ENCODE measurements at places on chromosomes 11 and 22.
A peak's percentile ranks its signal among the peaks of the same experiment; 100 is the strongest.

DNA sequence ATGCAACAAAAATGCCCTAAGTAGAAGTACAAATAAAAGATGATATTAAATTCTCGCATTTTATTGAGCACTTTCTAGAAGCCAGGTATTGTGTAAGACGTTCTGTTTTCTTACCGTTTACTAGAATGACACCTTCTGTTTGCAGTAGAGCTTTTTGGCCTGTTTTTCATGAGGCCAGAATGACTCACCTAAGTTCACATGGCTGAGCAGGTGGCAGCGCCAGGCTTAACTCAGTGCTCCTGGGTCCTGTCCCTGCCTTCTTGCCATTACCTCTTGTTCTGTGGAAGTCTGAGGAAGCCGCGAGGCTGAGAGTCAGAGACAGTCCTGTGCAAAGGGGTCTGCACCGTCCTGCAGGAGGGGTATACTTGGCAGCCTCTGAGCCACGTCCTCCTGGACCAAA lies 113.8 kb downstream of the ATXN10 start:
- DNase-seq, result no peak

DNA sequence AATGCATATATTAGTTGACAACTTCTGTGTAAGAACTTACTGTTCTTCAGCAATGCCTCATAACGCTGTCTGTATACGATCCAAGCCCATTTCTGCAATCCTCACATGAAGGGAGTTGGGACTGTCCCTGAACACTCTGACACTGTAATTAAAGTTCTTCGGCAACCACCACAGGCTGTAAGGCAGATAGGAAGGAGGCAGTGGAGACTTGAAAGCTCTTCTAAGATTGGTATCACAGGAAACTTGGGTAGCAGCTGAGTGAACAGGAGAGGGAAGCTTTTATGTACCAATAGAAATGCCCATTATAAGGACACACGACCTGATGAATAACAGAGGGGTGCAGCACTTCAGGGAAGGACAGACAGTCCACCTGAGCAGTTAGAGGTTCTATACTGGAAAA lies 12.0 kb upstream of the GAB2 start:
- no peak for DNase-seq

DNA sequence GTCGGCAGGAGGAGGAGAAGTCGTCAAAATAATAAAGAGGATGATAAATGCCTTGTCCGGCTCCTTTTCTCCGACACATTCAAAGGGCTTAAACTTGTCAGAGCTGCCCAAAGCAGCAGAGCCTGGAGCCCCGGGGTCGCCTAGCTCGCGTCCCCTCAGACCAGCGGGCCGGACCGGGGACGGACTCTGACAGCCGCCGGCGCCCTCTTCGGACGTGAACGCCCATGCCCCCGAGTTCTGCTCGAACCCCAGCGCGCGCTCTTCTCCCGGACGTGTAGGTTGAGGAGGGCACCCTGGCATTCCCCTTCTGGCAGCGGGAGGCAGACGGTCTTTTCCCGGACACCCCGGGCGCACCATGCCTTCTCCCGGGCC lies 999 bp downstream of the FGF3 start:
- no peak for DNase-seq

GRCh38 chr11:104134745-104135144 lies 29.2 kb downstream of the PDGFD start:
- DNase-seq, result no peak

GRCh38 chr11:64810891-64811272 lies 531 bp upstream of the MEN1 start:
- DNase-seq, result peak; percentile 62

- no peak for DNase-seq
Measured at GRCh38 chr22:27628341-27628740, 173.2 kb downstream of the MN1 start.

DNA sequence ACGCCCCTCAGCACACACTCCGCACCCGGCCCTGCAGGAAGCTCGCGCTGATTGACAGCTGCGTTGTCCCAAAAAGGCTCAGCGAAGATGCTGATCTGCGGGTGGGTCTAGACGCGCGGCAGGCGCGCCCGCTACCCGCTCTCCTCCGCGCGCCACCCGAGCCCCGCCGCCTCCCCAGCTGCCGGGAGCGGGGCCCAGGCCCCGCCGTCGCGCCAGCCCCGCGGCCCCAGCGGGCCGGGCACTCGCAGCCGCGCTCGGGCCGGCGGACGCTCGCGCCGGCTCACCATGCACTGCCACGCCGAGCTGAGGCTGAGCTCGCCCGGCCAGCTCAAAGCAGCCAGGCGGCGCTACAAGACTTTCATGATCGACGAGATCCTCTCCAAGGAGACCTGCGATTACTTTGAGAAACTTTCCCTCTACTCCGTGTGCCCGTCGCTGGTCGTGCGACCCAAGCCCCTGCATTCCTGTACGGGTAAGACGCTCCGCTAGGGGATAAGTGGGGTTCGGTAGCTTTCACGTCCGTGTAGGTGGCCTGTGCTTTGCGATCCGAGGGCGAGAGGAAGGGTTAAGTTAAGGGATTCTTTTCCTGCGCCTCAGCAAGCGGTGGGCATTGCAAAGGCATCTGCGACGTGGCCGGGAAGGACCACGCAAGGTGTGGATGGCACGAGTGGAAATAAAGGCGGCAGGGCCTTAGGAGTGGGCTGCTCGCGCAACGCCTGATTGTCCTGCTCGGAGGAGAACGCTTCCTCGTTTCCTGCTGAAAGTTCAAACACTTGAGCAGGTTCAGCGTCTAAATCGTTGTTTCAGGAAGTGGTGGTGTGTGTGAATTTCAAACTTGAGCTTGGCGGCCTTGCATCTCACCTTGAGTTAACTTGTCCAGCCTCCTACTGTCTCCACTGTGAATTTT lies at the start of gene BARX2:
Gene BARX2 (plus strand): TSS at position 98 of the 907 bp plus-strand sequence. CDS start 188 bp downstream, at position 286.
- no peak for DNase-seq

DNA sequence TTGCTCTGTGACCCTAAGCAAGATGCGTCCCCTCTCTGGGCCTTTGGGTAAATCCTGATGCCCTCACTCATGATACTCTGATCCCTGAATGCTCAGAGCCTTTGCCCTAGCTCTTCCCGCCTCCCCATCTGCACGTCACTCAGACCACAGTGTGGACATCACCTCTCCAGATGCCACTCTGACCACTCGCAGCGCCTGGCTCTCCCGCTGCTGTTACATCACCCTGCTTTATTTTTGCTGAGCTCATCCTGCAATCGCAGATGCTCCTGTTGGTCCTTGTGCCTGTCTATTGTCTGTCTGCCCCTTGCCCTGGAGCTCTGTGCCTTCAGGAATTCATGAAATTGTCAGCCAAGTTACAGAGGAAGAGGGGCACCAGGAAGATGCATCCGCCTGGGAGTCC lies 5.5 kb downstream of the OSM start:
- DNase-seq, result no peak

GRCh38 chr22:45164270-45165088 lies 754 bp downstream of the NUP50 start:
- peak; percentile 31 for DNase-seq

- no peak for DNase-seq
Measured at GRCh38 chr11:12534549-12534948, 139.7 kb upstream of the TEAD1 start.

- DNase-seq, result no peak
Measured at GRCh38 chr11:85096939-85097338, 530.2 kb downstream of the DLG2 start.

GRCh38 chr22:20952544-20953341 lies 14.3 kb upstream of the AIFM3 start:
- DNase-seq, result no peak

GRCh38 chr11:40467771-40468170 lies 991.7 kb downstream of the LRRC4C start:
- DNase-seq, result no peak

DNA sequence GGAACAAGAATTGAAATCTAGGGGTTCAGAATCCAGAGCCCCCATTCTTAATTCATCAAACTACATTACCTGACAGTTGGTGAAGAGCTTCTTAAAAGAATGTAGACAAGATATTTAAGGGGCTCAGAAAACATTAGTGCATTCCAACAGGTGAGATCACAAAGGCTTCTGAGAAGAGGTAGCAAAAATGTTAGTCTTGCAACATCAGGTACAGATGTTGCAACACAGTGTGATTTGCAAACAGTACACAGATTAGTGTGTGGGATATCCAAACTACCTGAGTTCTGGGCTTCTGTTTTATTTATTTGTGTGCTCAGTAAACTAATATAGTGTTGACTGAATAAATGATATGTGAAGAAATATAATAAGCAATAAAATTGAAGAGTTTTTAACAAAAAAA lies 11.8 kb downstream of the CASP4 start:
- no peak for DNase-seq

GRCh38 chr11:108880510-108880909 lies 215.6 kb downstream of the DDX10 start:
- DNase-seq, result no peak

GRCh38 chr22:24315367-24315966 lies 44.8 kb downstream of the SPECC1L start:
- DNase-seq, result no peak

GRCh38 chr11:36214976-36215692 lies 74.1 kb downstream of the COMMD9 start:
- DNase-seq, result no peak

DNA sequence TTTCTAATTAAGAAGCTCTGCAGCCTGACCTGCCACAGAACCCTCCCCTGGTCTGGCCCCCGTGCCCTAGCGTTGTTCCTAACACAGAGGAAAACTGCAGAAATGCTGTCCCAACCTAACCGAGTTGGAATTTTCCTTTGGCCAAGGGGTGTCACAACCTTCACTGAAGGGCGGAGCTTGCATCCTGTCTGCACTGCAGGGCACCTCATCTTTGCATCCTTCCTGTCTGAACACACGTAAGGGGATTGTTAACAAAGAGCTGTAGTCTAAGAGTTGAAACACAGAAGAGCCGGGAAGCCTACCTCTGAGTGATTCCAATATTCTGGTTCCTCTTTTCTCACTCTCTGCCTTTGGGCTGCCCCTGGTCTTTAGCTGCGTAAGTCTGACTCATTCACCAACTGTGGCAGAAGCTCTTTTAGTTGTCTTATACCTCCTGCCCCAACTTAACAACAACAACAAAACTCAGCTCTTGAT lies 1.6 kb downstream of the DIXDC1 start:
- peak; percentile 35 for DNase-seq

DNA sequence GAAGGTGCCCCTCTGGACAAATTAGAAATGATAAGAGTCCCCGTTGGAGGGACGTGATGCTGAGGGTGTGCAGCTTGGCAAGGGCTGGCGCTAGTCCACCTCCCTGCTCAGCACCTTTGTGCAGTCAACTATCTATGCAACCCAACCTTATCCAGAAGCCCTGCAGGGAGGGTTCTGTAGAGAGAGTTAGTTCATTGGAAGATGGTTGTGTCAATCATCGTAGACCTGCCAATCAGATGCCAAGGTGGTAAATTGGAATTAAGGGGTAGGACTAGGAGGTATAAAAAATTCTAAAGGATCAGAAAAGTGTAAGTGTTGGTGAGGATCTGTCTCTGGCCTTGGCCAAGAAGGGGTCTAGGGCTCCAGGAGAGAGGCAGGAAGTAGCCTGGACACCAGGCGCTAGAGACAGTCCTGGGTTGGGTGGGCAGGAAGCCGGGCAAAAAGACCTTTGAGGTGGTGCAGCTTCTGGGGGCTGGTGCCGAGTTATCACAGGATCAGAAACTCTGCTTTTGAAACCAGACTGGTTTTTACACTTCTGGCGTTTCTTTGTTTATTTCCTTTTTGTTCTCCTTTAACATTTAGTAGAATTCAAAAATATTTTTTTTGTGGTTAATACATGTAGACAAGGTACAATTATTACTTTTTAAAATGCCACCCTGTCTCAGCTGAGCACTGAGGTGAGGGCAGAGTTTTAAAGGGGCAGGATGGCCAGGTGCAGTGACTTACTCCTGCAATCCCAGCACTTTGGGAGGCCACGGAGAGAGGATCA lies 1.6 kb downstream of the C1QTNF6 start:
- DNase-seq, result peak; percentile 90

- no peak for DNase-seq
Measured at GRCh38 chr11:37504921-37505320, 906.9 kb upstream of the RAG2 start.

- no peak for DNase-seq
Measured at GRCh38 chr22:49271831-49272230, 555.8 kb downstream of the BRD1 start.

DNA sequence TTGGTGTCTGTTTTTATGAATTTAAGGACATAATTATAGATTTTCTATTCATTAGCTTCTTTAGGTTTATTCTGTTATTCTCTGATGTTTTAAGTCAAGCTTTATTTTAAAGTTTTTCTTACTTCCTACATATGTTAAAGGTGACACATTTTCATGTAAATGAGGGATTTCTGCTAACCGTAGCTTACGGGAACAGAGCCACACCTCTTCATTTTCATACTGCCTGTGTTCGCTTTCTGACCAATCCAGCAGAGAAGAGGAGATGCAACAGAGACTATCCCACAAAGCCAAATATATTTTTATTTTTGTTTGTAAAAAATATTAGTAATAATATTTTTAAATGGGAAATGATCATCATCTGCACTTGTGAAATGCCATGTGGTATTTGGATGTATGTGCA lies 774.1 kb downstream of the BRD1 start:
- no peak for DNase-seq

DNA sequence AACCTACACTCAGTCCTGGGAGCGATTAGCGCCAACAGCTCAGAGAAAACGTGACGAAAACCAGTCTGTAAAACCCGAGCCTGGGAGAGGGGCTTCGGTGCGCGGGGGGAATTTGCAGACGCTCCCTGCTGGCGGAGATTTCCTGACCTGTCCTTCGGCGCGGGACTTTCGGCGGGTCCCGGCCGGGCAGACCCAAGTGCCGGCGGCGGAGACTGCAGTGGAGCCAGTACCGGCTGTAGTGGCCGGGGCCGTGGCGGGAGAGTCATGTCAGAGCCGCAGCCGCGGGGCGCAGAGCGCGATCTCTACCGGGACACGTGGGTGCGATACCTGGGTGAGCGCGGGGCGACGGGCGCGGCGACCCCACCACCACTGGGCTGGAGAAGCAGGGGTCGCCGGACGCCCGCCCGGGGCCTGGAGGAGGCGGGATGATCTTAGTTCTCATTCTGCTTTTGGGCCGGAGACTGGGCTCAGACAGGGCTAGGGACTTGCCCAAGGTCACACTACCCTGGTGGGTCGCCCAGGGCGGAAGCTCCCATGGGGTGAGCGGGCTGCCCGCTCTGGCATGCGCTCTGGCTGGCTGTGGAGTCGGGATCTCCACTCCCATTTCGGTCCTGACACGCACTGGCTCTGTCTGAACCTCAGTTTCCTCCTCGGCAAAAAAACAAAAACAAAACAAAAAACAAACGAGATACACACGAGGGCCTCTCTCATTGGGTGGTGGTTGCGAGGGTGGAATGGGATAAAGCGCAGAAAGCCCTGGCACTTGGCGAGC lies at the start of gene MTFP1:
Gene MTFP1 (plus strand): TSS at position 153 of the 772 bp plus-strand sequence. CDS start 112 bp downstream, at position 265.
- DNase-seq, result peak; percentile 62

- DNase-seq, result no peak
Measured at GRCh38 chr22:35113341-35113740, 47.4 kb downstream of the ISX start.
